T1000 (cell line): ENCODE measurements at places on chromosomes 6 and 20.

GRCh38 chr6:93365445-93365844, 53.9 kb downstream of the EPHA7 start:
- DNase-seq, result no peak

GRCh38 chr6:44135173-44135758, 7.9 kb downstream of the TMEM63B start:
- DNase-seq, result no peak

GRCh38 chr6:6960571-6961251, 147.1 kb upstream of the RREB1 start:
- DNase-seq, result no peak

GRCh38 chr20:25140968-25141367, 54.5 kb upstream of the ENTPD6 start:
- no peak for DNase-seq

- no peak for DNase-seq
These were observed 190.9 kb upstream of the FOXA2 start for GRCh38 chr20:22775256-22775655.

- DNase-seq, result no peak
These were observed 381.8 kb downstream of the CDKAL1 start for GRCh38 chr6:20916086-20916485.

- no peak for DNase-seq
These were observed 69.3 kb downstream of the EYA2 start for GRCh38 chr20:46963758-46964617.

- no peak for DNase-seq
These were observed 37.3 kb upstream of the BPIFA2 start for GRCh38 chr20:33130568-33131061.

DNA sequence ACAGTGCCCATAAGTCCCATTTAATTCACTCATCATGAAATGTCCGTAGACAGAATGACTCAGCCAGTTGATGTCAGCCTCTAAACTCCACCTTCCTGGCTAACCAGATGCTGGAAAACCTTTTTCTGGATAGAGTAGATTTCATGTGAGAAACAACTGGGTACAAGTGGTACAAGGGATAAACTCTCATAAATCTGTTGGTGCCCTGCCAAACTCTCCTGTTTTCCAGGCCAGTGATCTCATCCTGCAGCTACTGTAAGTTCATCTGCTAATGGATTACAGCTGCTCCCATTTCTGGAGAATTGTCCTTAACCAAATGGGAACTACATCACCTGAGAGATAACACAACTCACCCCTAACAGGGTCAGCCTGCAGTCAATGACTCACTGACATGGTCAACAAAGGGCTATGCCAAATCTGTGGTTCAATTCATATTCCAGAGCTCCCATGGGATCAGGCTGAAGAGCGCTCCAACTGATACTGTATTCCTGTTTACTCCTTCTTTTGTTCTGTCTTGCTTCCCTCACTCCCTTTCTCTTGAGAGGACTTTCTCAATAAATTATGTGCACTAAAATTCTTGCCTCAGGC, 210.1 kb upstream of the HDDC2 start:
- DNase-seq, result peak; percentile 68

GRCh38 chr6:132205946-132206345, 195.3 kb downstream of the MOXD1 start:
- no peak for DNase-seq

DNA sequence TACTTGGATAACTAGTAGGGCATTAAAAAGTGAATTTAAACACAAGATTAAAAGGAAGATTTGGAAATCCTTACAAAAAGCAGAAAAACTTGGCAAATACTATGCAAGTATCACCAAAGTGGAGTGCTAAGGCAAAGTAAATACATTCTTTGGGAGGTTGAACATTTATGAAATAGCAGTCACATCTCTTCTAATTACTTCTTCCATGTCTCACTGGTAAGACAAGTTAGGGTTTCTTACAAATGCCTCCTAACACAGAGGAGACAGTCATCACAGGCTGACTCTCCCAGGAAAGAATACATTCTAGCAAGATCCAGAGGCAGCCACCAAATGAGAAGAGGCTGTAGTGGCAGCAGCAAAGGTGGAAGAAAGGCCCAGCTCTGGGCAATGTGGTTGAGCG, 298.2 kb downstream of the BTBD9 start:
- DNase-seq, result no peak

DNA sequence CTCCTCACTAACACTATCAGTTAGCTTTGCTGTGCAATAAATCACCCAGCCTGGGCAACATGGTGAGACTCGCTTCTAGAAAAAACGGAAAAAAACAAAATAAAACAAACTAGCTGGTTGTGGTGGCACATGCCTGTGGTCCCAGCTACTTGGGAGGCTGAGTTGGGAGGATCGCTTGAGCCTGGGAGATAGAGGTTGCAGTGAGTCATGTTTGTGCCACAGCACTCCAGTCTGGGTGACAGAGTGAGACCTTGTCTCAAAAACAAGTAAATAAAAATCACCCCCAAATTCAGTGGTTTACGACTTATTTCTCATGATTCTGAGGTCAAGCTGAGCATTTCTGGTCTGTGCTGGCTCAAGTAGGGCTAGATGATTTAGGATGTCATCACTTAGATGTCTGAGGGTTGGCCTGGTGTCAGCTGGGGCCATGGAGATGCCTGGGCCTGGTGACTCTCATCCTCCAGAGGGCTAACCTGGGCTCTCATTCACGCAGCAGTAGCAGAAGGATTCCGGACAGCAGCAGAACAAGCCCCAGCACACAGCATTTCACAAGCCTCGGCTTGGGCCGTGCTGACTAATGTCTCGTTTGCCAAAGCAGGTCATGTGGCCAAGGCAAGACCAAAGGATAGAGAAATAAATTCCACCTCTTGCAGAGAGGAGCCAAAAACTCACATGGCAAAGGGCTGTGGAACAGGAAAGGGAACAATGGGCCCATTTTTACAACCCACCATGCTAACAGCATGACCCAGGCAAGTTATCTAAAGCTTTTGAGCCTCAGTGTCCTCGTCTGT, 32.5 kb downstream of the MGME1 start:
- peak; percentile 15 for DNase-seq

- DNase-seq, result no peak
These were observed 95.1 kb upstream of the SASH1 start for GRCh38 chr6:148247386-148248063.

GRCh38 chr6:29708432-29709179, 14.6 kb upstream of the HLA-F start:
- DNase-seq, result no peak
